ENCODE measurements at places on chromosomes 1 and 21. TPM values are rescaled to one million over a fixed set of nuclear protein-coding genes. Genes with fewer than 3 reads are reported as not detected.
A peak's percentile ranks its signal among the peaks of the same experiment; 100 is the strongest.

Gene DMBX1
- polyA plus RNA-seq: not detected

- DNase-seq: no peak
These were observed 30.7 kb downstream of the EIF2D start for GRCh38 chr1:206581571-206581981.

DNA sequence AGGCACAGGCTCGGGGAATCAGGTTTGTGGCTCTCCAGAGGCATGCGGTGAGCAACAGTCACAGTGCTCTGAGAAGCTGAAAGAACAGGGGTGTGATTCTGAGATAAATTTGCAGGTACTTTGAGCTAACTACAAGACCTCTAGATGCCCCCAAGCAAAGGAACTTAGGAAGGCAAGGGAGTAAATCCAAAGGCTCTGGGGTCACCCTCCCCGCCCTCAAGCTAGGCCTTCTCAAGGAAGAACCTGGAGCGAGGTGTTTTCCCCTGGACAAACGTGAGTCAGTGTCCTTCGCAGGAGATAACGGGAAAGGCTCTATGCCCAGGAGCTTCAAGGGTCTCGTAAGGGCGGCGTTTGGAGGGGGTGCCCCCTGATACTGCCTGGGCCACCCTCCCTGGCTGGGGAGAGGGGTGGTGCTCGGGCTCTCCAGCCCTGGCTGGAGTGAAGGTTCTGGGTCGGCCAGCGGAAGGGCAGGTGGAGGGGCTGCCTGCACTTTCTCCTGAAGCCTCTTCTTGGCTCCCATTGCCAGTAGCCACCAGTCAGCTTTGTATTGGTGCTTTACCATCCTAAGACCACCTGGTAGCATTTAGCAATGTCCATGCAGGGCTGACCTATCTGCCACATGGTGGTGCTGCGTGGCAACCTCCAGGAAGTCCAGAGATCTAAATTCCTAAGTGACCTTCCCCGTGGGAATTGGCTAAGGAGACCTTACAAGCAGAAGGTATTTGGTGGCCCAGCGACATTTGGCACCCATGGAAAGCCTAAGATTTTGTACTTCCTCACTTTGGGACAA is 44.0 kb downstream of the GPR161 start:
- DNase-seq: no peak

- DNase-seq: peak; percentile 48
These were observed 157.1 kb upstream of the NRIP1 start for GRCh38 chr21:15221799-15222386.

GRCh38 chr1:111720977-111721786 is 18.0 kb downstream of the INKA2 start:
- no peak for DNase-seq

- DNase-seq: no peak
These were observed 204.4 kb downstream of the LMX1A start for GRCh38 chr1:165152109-165152508.

- no peak for DNase-seq
These were observed 684 bp downstream of the IFI16 start for GRCh38 chr1:159010391-159010790.

Gene RGS8
- not detected for polyA plus RNA-seq

DNA sequence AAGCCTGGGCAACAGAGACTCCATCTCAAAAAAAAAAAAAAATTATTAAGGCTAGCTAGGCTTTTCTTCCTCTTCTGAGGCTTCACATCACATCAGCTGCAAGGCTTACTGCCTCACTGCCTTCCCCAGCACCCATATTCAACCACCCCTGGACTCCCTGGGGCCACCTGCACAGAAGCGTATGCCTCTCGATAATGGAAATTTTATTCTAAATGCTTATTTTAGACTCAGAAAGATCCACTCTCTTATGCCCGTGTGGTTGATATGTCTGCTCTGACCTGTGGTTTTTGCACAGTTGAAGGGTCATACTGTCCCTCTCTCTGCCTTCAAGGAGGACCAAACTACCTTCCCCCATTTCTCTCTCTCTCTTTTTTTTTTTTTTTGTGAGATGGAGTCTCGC is 1.5 kb upstream of the FCRLA start:
- no peak for DNase-seq

Gene PRDX6
- polyA plus RNA-seq: 401 TPM

Gene BECN2
- polyA plus RNA-seq: not detected

DNA sequence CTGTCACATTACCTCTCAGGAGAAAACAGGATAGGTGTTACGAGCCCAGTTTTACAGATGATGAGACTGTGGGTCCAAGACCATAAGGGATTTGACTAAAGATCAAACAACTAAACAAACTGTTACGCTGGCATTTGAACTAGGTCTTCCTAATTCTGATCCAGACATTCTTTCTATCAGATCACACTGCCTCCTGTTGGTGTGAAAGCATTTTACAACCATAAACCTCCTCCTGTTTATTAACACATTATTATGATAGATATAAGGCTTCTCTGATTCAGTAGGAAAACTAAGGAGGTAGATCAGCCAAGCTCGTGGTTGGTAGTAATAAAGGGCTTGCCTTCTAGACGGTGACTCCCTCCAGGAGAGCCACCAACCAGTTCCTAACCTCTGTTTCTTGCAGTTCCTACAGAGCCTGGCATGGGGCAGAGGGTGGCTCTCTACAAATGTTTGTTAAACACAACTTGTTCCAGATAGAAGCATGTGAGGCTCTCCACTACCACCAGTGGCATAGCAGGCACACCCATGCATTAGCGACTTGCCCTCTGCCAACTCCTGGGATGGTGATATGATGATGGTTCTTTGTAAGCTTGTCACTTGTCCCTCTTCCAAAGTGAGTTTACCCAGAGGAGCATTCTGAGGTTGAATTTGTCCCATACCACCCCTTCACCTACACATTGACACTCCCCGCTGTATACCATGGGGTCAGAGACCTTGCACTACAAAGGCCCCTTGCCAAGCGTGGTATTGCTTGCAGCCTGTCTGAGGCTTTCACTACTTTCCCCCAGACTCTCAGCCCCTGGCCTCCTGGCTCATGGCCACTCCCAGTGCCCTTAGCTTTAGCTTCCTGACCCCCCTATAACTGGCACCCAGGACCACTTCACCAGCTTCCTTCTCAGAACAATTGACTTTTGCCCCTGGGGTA is 96.4 kb upstream of the HOOK1 start:
- DNase-seq: peak; percentile 43

- DNase-seq: no peak
These were observed 84.2 kb downstream of the ERG start for GRCh38 chr21:38413958-38414548.

- peak; percentile 18 for DNase-seq
These were observed 144.1 kb upstream of the CTTNBP2NL start for GRCh38 chr1:112251766-112252506.

Gene GREM2
- 5.6 TPM for polyA plus RNA-seq

DNA sequence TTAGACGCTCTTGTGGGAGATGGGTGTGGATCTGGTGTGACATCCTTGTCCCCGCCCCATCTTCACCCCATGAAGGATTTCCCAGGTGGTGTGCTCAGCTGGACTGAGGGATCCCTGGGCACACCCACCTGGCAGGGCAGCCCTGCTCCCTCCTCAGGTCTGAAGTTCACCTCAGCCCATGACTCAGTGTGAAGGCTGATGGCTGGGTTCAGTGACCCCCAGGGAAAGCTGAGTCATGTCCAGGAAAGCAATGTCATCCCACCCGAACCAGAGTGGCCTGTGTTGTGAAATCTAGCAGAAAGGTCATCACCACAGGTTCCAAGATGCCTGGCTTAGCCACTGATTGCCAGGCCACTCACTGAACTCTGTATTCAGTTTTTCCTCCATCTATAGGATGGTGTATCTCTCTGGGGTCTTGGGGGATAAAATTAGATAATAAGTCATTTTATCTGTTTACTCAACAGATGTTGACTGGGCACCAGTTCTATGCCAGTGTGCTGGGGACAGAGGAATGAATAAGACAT is 97.7 kb upstream of the JUN start:
- peak; percentile 86 for DNase-seq

GRCh38 chr1:246951413-246951812 is 19.7 kb upstream of the AHCTF1 start:
- no peak for DNase-seq

- DNase-seq: no peak
These were observed 3.3 kb upstream of the FAM78B start for GRCh38 chr1:166170075-166170474.

- no peak for DNase-seq
These were observed 188.9 kb downstream of the NRIP1 start for GRCh38 chr21:14875704-14876523.

DNA sequence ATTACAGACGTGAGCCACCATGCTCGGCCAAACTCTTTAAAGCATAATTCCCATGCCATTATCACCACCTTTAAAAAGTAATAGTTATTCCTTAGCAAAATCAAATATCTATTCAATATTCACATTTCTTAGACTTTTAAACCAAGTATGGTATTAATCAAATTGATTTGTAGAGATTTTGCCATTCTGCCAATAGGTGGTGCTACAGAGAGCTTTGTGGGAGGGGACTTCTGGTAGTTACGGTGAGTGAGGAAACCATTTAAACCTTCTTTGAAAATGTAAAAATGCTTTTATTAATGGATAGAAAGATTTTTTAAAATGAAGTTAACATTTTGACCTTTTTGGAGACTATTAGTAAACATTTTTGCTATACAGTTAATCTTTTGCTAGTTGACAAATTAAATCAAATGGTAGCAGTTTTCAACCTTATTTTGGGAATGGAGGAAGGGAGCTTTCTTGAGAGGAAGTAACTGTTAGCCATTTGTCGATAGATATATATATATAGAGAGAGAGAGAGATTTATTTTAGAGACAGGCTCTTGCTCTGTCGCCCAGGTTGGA is 19.3 kb downstream of the IARS2 start:
- peak; percentile 18 for DNase-seq

DNA sequence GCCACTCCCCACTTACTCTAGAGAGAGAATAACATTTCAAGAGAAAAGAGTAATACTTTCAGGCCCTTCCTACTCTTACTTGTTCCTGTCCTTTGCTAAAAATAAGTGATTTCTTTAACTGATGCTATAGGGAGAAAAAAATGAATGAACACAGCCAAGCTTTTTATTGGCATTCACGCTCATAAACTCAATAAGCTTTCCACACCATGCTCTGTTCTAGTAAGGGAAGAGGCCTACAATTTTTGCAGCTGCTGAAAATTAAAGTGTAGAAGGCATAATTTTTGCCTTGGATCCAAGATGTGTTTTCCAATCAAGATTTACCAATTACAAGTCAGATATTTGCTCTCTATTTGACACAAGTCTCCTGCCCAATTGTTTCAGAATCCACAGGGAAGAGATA is 188.1 kb upstream of the RGS18 start:
- no peak for DNase-seq

DNA sequence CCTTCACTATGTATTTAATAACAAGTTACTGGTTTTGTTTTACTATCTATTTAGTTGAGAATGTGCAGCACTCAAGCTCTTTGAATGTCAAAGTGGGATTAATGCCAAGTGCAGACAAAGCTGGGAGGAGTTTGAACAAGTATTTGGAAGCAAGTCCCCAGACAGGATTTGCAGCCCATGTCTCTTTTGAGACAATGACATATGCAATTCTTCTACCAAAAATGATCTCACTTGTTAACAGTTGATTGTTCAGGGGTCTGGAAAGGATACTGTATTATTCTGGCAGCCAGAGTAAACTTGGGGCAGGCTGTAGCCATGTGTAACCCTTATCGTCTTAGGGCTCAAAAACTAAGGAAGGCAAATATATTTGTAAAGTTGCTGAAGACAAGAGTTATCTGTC is 15.8 kb downstream of the COLGALT2 start:
- DNase-seq: no peak

Gene C1QB
- polyA plus RNA-seq: 11.9 TPM

Gene USH2A
- not detected for polyA plus RNA-seq

Gene C4BPB
- 12.4 TPM for polyA plus RNA-seq

- DNase-seq: no peak
These were observed 11.1 kb downstream of the PTPRC start for GRCh38 chr1:198649968-198650338.
